ENCODE measurements at places on chromosomes 7 and 10.

- no peak for DNase-seq
Measured at GRCh38 chr10:15363031-15363430, 8.1 kb downstream of the FAM171A1 start.

DNA sequence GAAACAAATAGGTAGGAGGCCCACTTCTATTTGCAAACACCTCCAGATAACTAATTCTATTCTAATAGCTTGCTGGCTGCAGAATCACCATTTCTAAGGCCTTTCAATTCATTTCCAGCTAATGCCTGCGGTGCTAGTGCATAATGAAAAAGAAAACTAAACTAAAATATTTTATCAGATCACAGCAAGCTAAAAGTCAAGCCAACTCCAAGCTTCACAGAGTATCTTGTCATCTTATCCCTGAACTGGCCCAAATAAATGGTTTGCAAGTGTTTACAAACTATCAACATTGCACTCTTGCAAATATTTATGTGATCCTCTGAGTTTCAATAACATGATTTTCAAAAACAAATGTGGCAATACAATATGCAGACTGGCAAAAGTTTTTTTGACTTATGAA is 166.0 kb downstream of the IPMK start:
- DNase-seq, result no peak

GRCh38 chr7:46767071-46767470 is 814.8 kb downstream of the TNS3 start:
- no peak for DNase-seq

DNA sequence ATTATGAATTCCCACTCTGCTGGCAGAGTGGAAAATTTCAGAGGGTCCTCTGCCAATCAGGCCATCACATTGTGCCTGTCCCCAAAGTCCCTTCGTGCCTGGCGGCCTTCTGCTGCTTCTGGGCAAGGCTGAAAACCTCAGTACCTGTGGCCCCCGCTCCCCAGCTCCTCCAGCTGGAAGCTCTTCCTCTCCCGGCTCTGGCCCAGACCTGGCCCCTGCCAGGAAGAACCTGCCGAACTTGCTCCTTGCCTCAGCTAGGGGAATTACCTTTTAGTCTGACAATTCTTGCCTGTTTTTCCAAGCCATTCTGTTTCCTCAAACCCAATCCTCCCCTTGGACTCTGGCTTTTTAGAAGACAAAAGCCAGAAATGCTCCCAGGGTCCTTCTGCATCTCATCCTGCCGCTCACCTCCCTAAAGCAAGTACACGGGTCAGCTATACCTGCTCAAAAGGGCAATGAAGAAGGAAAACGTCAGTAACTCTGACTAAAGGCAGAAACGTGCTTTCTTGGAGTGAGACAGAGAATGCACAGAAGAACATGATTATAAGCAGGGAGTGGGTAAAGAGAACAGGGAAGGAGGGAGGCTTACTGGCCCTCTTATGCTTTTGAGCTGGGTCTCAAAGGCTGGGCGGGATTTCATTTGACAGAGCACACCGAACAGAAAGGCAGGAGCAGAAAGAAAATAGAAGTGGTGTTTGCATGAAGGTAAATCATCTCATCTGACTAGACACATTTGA is 28.1 kb upstream of the TRIL start:
- no peak for DNase-seq

DNA sequence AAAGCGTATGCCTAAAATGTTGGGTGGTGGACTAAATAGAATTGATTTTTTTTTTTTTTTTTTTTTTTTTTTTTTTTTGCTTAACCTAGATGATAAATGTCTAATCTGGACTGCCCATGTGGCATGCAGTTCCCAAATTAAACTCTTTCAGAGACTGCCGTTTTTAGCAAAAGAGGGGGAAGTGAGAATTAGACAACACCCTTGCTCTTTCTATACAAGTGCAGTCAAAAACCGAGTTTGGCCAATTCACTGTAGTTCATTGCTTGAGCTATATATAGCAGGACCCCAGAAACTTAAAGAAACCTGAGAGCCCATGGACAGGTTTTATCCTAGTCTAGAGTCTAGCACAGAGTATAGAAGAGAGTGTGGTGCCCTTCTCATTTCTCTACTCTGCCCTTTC is 141.9 kb downstream of the GRM3 start:
- no peak for DNase-seq

- no peak for DNase-seq
Measured at GRCh38 chr10:122493761-122494160, 32.4 kb downstream of the HTRA1 start.

GRCh38 chr10:125002047-125002422 is 60.1 kb downstream of the ZRANB1 start:
- no peak for DNase-seq
